ENCODE measurements at places on chromosomes 5 and 9.

- no peak for DNase-seq
Measured at GRCh38 chr5:76732405-76733048, 16.6 kb downstream of the F2R start.

DNA sequence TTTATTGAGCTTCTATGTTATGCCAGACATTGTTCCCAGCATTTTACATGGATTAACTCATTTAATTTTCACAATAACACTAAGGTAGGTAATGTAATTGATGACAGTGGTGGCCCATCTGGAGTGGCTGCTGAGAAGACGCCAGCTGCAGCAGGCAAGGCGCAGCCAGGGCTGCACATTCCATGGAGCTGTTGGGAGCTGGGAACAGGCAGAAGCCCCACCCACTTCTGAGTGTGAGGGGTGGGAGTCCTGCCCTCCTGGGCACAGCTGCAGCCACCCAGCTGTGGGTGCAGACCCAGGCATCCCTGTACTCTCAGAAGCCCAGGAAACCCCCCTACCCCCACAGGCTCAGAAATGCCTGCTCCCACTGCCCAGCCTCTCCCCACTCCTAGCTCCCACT is 183.3 kb downstream of the DEPDC1B start:
- no peak for DNase-seq

GRCh38 chr9:18941060-18941740 is 91.8 kb downstream of the SAXO1 start:
- peak; percentile 28 for DNase-seq

- DNase-seq: no peak
Measured at GRCh38 chr9:21081451-21081850, 3.7 kb upstream of the IFNB1 start.

- no peak for DNase-seq
Measured at GRCh38 chr9:116550696-116551436, 136.2 kb upstream of the TRIM32 start.

DNA sequence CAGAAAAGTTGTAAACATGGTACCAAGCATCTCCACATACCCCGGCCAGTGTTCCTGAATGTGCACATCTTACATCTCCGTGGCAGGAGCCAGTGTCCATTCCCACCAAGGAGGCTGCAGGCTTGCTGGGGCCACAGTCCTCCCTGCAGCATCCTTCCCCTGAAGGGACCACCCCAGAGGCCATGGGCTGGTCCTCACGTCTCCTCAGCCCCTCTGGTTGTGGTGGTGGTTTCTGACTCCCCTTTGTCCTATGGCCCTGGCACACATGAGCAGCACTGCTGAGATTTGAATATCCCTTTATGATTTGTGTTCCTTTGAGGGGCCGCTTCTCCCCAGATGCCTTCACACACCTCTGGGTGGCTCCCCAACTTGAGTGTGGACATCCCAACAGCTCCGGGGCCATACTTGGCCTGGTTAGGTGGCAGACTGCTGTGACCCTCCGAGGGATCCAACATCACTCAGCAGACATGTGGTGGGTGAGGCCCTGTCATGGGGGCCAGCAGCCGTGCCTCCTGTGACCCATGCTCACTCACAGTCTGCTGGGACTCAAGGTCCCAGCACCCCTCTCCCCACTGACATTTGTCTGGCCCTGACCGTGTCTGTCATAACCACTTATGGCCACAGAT is 14.3 kb downstream of the PHF2 start:
- no peak for DNase-seq

GRCh38 chr9:19703702-19704101 is 85.1 kb downstream of the SLC24A2 start:
- DNase-seq: no peak

DNA sequence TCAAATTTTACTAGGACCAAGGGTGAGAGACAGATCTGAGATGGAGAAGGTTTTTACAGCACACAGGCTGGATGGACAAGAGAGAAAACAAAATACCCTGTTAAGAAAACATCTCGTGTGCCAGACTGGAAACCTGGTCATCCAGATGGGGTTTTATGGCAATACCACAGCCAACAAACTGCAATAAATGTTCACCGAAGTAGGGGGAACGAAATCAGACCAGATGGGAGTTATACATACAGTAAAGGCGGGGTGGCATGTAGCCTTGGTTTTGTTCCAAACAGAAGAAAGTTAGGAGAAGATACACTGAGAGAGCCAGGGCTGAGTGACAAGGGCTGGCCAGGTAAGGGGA is 63.3 kb downstream of the DCP2 start:
- no peak for DNase-seq

- DNase-seq: no peak
Measured at GRCh38 chr9:37405350-37405749, 17.1 kb upstream of the GRHPR start.

DNA sequence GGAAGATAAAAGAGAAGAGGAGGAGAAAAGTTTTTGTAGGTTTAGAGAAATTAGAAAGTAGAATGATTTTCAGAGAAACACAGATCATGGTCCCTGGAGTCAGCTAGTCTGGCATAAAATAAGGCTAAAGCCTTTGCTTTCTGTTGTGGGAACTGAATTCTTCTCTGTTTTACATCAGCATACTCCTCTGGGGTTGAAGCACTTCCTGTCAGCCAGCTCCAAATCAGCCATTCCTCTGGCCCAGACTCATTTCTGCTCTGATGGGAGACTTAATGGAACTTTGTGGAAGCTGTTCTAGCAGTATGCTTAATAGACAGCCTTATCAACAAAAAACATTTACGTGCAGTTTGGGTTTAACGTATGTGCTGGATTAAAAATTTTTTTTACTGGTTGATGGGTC is 143.2 kb downstream of the HMHB1 start:
- DNase-seq: no peak

GRCh38 chr9:108845507-108845906 is 10.3 kb downstream of the ACTL7B start:
- no peak for DNase-seq

DNA sequence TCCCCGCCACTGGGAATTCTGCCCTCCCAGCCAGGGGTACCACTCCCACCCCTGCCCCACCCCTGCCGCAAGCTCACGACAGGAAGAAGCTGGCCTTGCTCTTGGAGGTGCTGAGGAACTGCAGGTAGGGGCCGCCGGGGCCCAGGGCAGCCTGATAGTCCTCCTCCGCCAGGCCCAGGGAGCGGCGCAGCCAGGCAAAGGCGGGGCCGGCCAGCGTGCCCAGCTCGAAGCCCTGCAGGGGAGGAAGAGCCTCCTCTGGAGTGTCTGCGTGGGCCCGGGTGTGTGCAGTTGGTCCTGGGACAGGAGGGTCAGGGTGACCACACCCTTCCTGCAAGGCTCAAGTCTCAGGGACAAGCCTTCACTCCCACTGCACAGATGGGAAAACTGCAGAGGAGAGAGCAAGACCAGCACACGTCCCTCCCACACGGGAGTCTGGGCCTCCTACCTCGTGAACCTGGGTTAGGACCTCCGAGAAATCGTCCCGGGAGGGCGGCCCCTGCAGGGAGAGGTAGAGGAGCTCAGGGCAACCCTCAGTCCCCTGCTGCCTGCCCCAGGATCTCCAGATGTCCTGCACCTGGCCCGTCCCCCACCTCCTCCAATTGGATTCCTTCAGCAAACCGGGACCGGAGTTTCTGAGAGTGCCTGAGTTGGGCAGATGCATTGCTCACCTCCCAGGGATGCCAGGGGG is 2.4 kb downstream of the PIP5KL1 start:
- DNase-seq: no peak

GRCh38 chr9:27558307-27558706 is 15.0 kb downstream of the C9orf72 start:
- no peak for DNase-seq

GRCh38 chr5:84450617-84451414 is 66.1 kb upstream of the EDIL3 start:
- no peak for DNase-seq

GRCh38 chr9:2857564-2858198 is 13.8 kb upstream of the PUM3 start:
- DNase-seq: peak; percentile 18

DNA sequence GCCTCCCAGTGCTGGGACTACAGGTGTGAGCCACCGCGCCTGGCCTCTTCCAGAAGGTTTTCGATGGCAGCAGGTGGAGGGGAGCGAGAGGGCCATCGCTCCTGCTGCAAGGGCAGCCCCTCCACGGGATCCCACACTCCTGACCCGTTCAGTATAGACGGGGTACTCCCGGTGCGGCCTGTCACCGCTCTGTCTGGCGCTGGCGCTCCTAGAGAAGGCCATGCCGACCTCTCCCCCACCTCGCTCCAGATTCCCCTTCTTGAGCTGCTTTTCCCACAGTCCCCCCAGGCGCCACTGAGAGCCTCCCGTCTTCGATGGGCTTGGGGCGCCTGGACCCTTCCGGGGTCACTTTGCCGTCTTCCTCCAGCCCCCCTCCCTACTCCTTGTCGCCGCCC is 4.3 kb upstream of the SQSTM1 start:
- DNase-seq: no peak

DNA sequence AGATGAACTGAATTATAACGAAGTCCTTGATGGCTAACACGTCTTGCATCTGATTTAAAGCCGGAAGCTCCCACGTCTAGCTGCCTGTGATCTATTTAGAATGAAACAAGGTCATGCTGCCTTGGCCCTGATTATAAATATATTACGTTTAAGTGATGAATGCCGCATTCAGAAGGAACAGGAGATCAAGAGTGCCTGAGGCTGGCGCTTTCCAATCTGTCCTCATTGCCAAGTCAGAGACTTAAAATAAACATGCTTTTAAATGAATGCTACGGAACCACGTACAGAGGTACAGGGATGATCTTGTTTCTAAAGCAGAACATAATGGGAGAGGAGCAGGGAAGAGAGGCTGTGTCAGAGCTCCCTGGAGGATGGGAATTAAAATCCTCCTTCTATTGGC is 292.8 kb downstream of the TLE1 start:
- no peak for DNase-seq

DNA sequence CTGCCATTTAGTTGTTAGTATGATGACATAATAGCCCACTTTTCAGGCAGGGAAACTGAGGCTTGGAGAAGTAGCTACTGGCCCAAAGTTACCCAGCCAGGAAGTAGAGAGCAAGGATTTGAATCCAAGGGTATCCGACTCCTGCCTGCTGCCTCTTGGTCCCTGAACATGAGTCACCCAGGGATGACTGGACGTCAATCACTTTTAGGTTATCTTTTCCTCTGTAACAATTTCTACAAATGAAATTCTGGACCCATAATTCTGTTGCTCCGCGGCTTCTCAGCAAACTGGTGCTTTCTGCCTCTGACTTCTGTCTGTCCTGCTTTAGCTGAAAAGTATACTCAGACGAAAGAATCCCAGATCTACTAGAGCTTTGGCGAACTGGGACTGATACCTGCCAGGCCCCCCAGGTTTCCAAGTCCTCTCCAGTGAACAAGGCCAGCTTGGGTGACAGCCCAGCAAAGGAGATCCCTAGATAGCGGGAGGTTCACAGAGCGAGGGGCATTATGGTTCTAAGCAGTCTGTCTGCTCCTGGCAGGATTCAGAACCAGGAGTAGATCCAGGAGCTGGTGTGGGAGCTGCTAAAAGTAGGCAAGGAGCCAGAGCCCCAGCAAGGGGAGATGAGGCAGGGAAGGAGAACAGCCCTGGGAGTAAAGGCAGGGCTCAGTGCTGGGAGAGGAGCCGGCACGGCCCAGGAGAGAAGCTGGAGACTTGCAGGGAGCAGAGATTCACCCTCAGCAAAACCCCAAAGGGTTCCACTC is 20.6 kb downstream of the OLFML2A start:
- no peak for DNase-seq

DNA sequence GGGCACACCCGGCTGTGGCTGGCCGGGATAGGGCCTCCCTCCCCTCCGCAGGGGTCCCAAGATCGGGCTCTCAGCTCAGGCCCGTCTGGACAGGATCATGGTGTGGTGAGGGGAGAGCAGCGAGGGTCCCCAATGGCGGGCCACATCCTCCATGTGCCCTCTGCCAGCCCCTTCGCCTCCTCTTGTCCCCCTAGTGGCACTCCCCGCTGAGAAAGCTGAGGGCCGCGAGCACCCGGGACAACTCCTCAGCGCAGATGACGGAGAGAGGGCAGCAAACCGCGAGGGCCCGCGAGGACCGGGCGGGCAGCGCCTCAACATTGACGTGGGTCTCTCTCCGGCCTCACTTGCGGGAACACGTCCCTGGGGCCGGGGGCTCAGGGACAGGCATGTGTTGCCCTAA is 24.6 kb downstream of the NKD2 start:
- DNase-seq: no peak

DNA sequence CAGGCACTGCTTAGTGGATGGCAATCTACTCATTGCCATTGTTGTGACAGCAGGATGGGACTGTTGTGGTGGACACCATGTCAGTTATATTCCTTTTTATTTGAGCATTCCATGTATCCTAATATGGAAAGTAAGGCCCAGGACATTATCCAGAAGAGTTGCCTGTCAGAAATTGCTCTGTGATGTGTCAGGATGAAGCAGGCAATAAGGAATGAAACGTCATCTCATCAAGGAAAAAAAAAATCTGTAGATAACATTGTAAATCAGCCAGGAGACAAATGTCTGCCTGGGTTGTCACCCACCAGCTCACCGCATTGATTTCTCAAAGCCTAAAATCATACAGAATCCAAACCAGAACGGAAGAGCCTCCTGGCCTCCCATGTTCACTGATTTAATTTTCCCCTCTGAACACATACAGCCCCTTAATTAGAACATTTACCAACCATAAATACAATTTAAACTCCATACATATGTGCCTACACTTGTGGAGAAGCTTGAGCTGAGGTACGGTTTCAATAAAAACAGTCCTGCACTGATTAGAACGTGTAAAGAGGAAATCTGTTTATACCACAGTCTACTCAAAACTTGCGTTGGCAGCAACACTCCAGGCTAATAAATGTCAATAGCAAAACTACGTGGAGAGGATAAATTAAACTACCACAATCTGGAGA is 73.9 kb downstream of the FOXD1 start:
- no peak for DNase-seq

- no peak for DNase-seq
Measured at GRCh38 chr5:122844910-122845228, 544 bp upstream of the SNX24 start.

DNA sequence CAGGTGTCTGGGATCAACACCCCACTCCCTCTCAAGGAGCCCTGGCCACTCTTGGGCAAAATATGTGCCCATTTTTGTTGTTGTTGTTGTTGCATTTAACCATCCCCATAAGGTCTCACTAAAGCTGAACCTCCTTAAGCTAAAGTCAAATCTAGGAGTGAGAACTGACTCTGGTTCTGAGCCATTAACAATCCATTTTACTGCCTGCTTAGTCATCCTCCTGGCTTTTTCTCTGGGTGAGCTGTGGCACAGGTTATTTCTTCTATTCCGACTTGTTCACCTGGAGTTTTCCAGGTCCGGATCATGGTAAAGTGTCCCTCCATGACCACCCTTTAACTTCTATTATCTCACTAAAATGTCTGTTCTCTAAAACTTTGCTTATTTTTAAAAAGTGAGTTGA is 85.2 kb downstream of the CAMK4 start:
- no peak for DNase-seq

DNA sequence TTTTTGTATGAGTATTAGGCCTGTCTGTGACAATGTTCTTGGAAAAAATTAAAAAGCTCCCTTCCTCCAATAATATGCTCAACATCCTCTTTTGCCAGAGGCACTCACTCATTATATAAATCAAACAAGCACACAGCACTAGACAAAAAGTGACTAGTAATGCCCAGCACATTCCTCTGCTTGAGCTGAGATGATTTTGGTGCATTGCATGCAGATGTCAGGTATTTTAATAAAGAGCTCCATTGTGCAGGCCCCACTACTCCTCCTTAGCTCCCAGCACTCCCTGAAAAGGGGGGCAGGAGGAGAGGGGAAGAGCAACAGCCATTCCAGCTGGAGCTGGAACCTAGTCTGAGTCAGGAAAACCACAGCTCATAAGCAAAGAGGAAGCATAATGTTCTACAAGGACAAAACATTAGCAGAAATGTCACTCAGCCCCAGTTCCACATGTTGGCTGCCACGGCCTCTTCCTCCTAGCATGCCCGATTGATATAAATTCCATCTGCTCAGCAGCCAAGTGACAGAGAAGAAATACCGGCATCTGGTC is 348.5 kb downstream of the BNC2 start:
- no peak for DNase-seq
